MG63 (cell line): ENCODE measurements at places on chromosomes 5 and 9. TPM values are rescaled to one million over a fixed set of nuclear protein-coding genes. Genes with fewer than 3 reads are reported as not detected.

The ROR2 gene
- 0.20 TPM in 1 of 2 replicates, not detected in the other for total RNA-seq

DNA sequence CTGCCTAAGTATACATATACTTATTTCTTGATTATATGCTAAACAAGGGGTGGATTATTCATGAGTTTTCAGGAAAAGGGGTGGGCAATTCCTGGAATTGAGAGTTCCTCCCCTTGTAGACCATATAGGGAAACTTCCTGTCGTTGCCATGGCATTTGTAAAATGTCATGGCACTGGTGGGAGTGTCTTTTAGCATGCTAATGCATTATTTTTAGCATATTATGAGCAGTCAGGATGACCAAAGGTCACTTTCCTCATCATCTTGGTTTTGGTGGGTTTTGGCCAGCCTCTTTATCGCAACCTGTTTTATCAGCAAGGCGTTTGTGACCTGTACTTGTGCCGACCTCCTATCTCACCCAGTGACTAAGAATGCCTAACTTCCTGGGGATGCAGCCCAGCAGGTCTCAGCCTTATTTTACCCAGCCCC lies 80.9 kb downstream of the ALDH7A1 start:
- DNase-seq: no peak

The IL5 gene
- not detected in 2 replicates for total RNA-seq

- DNase-seq: no peak
Observed at GRCh38 chr5:118863345-118863744, 125.0 kb downstream of the DTWD2 start.

The STC2 gene
- total RNA-seq: 65.2 and 103 TPM in 2 replicates

GRCh38 chr9:93305497-93306020 lies 121.6 kb downstream of the WNK2 start:
- DNase-seq: no peak

GRCh38 chr5:52359261-52359660 lies 428.5 kb upstream of the ITGA1 start:
- no peak for DNase-seq

- DNase-seq: no peak
Observed at GRCh38 chr5:173188280-173188679, 43.9 kb downstream of the BNIP1 start.

DNA sequence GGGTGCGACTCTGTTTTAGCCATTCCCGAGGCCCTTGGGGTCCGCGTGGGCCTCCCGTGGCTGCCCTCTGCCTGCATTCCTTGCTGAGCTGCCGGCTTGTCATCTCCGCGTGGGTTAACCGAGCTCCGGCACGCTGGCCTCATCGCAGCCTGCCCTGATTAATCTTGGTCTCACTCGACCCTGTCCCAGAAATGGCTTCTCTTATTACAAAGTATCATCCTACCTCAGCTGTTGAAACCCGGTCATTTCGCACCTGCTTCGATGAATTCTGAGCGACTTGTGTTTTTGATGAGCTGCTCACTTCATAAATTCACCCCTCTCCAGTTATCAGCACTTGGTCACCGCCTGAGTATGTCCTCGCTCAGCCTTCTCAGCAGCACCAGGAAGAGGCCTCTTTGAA lies 123.5 kb upstream of the EGFLAM start:
- no peak for DNase-seq

The MTRR gene
- total RNA-seq: 60.8 and 74.4 TPM in 2 replicates

DNA sequence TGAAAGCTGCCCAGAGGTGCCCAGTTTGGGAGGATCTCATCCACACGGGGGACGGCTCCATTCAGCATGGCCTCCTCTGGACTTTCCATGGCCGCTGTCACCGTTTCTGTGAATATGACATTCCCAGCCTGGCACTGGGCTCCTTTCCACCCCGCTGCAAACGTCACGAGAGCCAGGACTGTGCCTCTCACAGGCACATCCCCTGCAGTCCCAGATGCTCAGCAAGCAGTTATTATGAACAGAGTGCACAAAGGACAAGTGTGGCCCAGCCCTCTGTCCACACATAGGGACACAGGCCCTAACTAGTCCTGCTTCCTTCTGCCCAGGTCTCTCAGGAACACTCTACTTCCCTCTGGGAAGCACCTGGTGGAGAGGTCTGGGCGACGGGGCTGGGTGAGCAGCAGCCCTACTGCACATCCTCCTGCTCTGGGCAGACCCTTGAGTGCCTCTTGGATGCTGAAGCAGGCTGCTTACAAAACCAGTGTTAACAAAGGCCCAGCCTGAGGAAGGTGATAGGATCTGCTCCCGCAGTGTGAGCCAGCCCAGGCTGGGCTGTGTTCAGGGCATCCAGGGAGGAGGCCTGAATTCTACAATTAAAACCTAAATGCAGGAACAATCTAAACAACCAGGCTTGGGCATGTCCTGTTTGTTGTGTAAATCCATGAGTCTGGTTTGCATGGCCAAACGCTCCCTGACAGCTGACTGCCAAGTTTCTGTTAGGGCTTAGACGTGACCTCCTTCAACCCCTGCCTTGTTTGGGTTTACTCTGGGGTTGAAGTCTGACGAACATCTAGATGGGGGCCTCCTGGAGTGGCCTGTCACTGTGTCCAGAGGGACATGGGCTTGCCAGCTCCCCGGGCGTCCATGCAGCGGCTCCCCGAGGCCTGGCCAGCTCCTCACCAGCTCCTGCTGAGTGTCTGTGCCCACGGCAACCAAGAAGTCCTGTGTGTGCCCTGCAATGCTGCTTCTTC lies 269.8 kb downstream of the GADD45G start:
- DNase-seq: peak; percentile 68

GRCh38 chr5:123879071-123879470 lies 367.1 kb downstream of the CSNK1G3 start:
- DNase-seq: no peak

DNA sequence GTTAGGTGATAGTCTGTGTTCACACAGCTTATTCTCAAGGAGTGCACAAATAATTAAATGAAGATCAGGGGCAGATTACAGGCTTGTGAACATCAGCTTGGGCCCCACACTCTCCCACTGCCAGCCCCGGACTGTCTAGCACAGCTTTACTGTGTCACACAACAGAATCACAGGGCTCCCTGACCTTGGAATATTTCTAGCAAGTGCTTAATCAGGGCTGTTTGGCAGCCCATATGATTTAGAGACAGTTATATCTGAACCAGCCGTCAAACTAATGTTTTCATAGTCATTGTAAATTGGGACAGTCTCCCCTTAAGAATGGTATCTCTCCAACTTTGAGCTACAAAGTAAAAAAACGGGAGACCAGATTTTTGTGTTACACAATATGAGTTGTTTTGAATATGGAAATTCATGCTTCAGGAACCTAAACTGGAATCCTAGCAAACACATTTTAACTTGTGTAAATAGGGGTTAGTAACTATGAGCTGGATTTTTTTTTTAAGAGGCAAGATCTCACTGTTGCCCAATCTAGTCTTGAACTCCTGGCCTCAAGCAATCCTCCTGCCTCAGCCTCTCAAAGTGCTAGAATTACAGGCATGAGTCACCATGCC lies 517.6 kb downstream of the BNC2 start:
- DNase-seq: no peak

The CCDC171 gene
- total RNA-seq: 6.6 and 9.1 TPM in 2 replicates
